HT1080 (cell line): ENCODE measurements at places on chromosomes 11 and 22.

- DNase-seq = no peak
Observed at GRCh38 chr22:44381761-44382115, 69.0 kb upstream of the SHISAL1 start.

GRCh38 chr22:43345356-43345755 lies 2.2 kb upstream of the SCUBE1 start:
- DNase-seq = no peak

- DNase-seq = no peak
Observed at GRCh38 chr11:29336727-29337575, 679.9 kb downstream of the KCNA4 start.

DNA sequence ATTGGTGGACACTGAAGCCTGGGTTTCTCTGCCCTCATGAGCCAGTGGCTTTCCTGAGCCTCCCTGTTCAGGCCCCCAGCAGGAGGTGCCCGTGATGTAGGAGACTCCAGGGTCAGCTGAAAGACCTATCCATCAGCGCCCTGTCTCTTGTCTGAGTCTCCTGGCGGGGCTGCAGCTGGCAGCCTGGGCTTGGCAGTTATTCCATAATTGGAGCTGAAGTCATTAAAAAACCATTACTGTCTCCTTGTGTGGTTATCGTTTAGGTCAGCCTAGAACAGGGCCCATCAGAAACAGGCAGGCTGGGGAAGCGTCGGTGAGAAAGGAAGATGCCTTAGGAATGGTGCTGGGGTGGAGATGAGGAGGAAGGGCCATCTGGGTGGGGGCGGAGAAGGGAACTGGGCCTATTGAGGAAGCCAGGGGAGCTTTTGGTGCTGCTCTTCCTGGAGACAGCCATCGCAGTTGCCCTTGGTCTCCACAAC lies 5.0 kb downstream of the TUB start:
- DNase-seq = no peak

GRCh38 chr22:31621507-31622124 lies 40.4 kb downstream of the PISD start:
- DNase-seq = no peak

DNA sequence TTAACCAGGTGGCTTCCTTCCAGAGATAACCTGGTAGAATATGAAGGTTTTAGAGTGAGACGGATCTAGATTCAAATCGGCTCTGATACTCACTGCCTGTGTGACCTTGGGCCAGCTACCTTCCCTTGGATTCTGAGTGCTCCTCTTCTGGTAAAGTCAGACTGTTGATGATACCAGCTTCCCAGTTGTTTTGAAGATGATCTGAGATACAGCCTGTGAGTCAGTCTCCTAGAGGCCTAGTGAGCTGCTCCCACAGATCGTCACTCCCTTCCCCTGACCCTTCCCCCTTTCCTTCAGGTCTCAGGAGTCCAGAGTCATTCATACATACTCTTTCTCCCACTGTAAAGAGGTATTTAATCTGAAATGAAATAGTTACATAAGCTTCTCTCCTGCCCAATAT lies 207.8 kb downstream of the GRIK4 start:
- peak; percentile 31 for DNase-seq

GRCh38 chr11:72970557-72971118 lies 156.4 kb downstream of the ATG16L2 start:
- DNase-seq = no peak
